Activated T-helper 17 cell treated with anti-CD3 and anti-CD28 coated beads, Interleukin-2, amount 50 U/mL, for 72 hours (primary cell): ENCODE measurements at places on chromosomes 2 and 18. TPM values are rescaled to one million over a fixed set of nuclear protein-coding genes. Genes with fewer than 3 reads are reported as not detected.

Gene WNT6
- not detected for total RNA-seq

Gene SH3RF3
- 0.05 TPM for total RNA-seq

Gene REG1A
- total RNA-seq, result not detected

Gene EVA1A
- total RNA-seq, result not detected

Gene NTSR2
- total RNA-seq, result not detected
